ENCODE measurements at places on chromosomes 11 and 22.

DNA sequence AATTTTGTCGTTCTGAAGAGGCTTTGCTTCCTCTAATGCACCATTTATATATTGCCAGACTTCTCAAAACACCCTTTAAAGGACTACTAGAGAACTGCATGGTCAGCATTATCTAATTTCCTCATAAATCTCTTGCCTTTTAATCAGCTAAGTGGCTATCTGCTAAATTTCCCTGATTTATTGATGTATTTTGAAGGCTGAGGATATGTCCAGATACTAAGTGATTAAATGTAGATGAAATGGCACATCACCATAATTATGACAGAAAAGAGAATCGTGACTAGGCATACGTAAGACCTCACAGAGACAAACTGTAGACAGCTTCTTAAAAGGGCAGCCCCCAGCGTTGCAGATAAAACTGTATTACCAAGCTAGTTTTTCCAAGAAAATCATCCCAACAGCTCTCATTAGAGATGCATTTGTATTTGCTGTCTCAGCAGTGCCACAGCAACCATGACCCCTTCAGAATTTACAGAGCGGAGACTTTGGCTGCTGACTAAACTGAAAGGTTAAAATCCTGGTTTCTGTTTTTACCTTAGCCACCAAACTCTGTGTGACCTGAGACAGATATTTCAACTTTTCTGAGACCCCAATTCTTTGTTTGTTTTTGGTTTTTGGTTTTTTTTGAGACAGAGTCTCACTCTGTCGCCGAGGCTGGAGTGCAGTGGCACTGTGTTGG lies 67.1 kb upstream of the SLN start:
- no peak for DNase-seq

DNA sequence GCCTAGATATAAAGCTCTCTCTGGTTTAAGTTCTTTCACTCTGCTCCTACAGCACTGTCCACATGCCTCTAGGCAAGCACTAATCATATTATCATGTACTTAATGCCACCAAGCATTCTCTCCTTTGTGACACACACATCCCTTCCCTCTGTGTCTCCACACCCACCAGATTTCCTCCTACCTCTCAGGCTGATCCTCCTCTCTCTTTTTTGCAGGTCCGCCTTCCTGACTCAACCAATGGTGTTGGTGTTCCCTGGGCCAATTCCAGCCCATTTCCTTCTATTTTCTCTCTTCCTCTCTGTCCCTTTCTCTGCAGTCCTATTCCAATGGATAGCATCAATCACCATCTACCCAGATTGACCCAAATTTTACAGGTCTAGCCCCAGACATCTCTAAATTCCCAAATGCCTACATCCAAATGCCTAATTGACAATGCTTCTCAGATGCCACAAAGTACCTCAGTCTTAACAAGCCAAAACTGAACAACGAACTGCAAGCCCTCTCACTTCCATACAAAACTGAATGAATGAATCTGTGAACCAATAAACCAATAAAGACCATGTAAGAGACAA lies 504 bp upstream of the ZNF215 start:
- DNase-seq: no peak

DNA sequence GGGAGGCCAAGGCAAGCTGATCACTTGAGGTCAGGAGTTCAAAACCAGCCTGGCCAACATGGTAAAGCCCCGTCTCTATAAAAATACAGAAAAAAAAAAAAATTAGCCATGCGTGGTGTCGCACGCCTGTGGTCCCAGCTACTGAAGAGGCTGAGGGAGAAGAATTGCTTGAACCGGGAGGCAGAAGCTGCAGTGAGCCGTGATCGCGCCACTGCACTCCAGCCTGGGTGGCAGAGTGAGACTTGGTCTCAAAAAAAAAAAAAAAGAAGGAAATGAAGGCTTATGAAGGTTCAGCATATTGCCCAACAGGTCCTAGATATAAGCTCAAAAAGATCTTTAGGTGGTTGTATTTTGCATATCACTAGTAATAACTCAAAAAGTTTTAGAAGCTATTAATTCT lies 10.2 kb downstream of the ATL3 start:
- DNase-seq: no peak

GRCh38 chr22:40418366-40419201 lies 48.2 kb downstream of the SGSM3 start:
- DNase-seq: peak; percentile 96

DNA sequence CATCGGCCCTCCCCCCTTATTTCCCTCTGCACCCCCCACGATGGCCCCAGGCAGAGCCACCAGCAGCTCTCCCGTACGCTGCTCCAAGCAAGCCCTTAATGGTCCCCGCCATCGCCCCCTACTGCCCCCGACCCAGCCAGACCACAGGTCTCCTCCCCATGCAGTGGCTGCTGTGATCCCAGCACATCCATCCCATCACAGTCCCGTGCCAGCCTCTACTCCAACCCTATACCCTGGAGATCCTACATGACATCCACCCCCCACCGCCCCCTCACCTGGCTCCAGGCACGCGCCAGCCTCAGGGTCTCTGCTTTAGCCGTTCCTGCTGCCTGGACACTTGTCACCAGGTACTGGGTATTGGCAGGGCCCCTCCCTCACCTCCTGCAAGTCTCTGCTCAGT lies 85.8 kb upstream of the RTL6 start:
- DNase-seq: peak; percentile 8

DNA sequence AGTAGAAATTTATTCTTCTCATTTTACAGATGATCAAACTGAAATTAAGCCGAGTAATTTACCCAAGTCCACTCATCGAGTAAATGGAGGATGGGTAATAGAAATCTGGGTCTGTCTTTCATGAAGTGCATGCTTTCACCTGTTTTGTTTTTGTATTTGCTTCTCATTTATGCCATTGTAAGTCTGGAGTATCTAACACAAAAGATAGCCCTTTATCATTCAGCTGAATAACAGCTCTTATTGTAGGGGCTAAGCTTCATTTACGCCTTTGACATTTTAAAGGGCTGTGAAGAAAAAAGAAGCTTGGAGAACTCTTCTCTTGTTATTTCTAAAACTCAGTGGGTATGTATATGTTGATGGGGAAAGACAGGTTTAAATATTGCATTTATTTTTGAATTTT lies 1196.2 kb upstream of the TENM4 start:
- no peak for DNase-seq
